Skeletal muscle cell (primary cell): ENCODE measurements at places on chromosomes 12 and 14.

GRCh38 chr12:18811273-18811672 lies 73.4 kb downstream of the CAPZA3 start:
- DNase-seq: no peak

- DNase-seq: no peak
Observed at GRCh38 chr12:56462565-56462964, 5.8 kb upstream of the SPRYD4 start.

- no peak for DNase-seq
Observed at GRCh38 chr12:103011974-103012763, 54.7 kb downstream of the ASCL1 start.

GRCh38 chr12:29043069-29043468 lies 106.0 kb upstream of the FAR2 start:
- DNase-seq: peak; percentile 72

DNA sequence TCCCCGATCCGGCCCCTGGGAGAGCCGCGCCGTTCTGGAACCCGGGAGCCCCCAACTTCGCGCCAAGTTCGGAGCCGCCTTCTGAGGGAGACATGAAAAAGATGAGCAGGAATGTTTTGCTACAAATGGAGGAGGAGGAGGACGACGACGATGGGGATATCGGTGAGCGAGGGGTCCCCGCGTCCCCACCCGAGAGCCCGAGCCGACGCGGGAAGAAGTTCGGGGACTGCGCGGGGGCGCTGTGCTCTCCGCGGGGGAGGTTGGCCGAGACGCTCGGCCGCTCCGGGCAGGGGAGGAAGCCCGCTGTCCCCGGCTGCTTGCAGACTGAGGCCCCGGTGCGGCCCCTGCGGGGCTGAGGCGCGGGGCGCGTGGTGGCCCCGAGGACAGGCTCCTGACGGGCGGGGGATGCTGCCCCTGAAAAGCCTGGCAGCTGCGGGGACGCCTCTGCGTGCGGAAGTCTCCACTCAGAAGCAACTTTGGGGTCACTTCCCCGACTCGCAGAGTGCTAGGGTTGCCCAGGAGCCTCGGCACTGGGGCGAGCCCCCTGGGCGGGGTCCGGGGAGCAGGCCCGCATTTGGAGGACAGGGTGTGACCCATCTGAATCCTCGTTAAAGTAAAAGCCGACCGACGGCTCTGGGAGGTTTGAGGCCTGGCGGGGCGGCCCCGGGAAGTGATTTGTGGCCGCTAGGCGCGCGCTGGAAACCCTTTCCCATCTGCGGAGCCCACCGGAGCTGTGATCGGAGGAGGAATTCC lies 511 bp downstream of the ANO6 start:
- DNase-seq: no peak

- DNase-seq: peak; percentile 83
Observed at GRCh38 chr12:24661657-24662096, 287.2 kb downstream of the BCAT1 start.

DNA sequence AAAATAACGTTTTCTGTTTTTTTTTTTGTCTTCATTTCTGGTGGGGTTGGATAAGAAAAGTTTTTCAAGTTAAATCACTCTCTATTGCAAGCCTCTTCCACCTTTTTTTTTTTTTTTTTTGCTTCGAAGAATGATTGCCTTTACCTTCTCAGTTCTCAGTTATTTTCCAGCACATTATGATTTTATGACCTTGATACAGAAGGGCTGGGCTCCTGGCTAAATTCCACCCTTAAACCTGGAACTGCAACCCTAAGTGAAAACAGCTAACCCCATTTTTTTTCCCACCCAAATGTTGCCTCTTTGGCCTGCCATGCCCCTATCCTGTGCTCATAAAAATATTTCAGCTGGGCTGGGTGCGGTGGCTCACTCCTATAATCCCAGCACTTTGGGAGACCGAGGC lies 31.4 kb downstream of the PSEN1 start:
- DNase-seq: no peak

- no peak for DNase-seq
Observed at GRCh38 chr14:68800390-68800789, 7.5 kb upstream of the ZFP36L1 start.

DNA sequence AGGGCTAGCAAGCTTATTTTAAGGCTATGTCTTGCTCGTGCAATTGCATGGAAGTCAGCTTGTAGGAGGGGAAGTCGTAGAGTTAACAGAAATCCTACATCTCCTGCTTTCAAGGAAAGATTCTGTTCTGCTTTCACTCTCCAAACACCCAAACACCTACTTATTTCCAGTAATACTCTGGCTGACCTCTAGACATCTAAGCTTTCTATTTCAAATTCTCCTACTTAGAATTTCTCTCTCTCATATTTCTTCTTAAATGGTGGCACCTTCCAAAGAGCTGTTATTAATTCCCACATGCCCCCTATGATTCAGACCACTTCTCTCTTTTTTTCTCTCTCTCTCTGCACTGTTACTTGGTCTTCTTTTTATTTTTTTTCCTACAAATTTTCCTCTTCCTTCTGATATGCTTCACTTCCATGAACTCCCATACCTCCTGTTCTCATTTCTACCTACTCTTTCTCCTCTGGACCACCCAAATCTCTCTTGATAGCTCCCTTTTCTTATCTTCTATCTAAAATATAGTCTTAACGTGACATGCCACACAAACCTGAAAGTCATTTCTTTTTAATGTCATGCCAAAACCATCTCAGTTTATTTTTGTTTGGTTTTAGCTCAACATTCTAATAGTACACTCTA lies 90.8 kb downstream of the RPS6KA5 start:
- DNase-seq: no peak

GRCh38 chr14:65421201-65421981 lies 8.9 kb downstream of the FUT8 start:
- DNase-seq: no peak

DNA sequence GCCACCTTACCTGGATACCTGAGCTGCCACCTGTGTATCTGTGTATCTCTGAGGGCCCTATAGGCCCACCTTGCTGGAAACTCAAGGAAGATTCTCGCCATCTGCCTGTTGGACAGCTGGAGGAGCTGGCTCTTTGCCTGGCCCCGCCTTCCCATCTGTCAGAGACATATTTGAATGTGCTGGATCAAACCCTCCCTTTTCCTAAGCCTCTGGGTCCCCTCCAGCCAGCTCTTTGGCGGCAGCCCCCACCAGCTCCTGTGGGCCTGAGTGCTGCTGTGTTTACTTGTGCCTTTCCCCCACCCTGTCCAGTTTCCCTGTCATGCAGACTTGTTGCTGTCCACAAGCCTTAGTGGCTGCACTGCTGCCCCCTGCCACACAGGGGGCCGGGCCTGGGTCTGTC lies 55.9 kb upstream of the SRSF5 start:
- DNase-seq: no peak

DNA sequence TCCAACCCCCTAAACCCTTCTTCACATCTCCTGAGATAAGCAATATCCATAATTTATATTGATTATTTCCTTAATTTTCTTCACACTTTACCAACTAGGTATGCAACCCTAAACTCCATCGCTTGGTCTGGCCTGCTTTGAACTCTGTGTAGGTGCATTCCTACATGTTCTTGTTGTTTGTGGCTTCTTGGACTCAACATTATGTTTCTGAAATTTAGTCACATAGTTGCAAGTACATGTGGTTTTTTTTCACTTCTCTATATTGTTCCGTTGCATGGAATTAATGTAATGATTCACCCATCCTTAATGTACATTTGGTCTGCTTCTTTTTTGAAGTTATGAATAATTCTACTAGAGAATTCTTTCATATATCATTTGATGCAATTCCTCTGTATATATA lies 1.6 kb upstream of the TAS2R30 start:
- no peak for DNase-seq

GRCh38 chr12:24361877-24362580 lies 412.6 kb upstream of the SOX5 start:
- DNase-seq: no peak

- peak; percentile 97 for DNase-seq
Observed at GRCh38 chr14:33682760-33683159, 268.1 kb downstream of the EGLN3 start.

- DNase-seq: no peak
Observed at GRCh38 chr12:108825201-108825950, 32.0 kb downstream of the SSH1 start.

DNA sequence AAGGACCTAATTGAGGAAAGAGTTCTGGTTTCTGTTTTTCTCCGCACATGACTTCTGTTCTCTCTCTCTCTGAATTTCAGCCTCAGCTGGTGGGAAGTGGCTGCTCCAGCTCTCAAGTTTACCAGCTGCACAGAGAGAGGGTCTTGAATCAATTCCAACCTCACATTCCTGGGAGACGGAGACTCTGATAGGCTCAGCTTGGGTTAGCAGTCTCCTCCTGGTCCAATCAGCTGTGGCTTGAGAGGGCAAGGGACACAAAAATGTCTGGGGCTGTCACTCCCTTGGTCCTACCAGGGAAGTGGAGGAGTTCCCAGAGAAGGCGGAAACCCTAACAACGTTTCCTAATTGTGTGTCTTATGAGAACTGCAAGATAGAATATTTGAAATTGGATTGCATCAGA lies 7.0 kb downstream of the CCDC63 start:
- DNase-seq: no peak

- no peak for DNase-seq
Observed at GRCh38 chr14:69696633-69697557, 70.0 kb upstream of the SRSF5 start.

GRCh38 chr14:43449291-43449690 lies 1057.8 kb downstream of the FSCB start:
- DNase-seq: no peak

GRCh38 chr14:71181215-71182003 lies 274.1 kb downstream of the PCNX1 start:
- no peak for DNase-seq
